AG04449 (cell line): ENCODE measurements at places on chromosomes 13 and 19.

GRCh38 chr19:9981406-9982260 is 28.7 kb downstream of the COL5A3 start:
- DNase-seq, result no peak

DNA sequence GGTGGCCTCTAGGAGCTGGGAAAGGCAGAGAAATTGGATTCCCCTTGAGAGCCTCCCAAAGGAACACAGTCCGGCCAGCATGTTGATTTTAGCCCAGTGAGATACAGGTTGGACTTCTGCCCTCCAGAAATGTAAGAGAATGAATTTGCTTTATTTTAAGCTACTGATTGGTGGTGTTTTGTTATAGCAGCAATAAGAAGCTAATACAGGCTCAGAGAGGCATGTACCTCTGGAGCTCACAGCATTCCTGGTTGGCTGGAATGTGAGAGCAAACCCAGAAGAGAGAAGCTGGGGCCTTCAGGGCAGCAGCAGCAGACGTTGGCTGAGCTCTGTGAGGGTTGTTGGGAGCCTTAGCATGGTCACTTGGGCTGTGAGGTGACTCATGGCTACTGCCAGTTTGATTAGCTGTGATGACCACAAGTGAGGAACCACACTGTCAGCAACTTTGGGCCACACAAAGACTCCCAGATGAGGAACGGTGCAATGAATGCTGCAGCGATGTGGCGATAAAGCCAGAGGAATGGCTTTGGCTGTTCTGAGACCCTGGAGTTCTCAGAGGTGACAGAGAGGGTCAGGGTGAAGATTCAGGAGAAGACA is 80.1 kb downstream of the CYSLTR2 start:
- DNase-seq, result no peak

- DNase-seq, result no peak
These were observed 999 bp upstream of the TNFAIP8L1 start for GRCh38 chr19:4638317-4638716.

GRCh38 chr13:36543671-36544070 is 111.4 kb downstream of the CCNA1 start:
- no peak for DNase-seq

DNA sequence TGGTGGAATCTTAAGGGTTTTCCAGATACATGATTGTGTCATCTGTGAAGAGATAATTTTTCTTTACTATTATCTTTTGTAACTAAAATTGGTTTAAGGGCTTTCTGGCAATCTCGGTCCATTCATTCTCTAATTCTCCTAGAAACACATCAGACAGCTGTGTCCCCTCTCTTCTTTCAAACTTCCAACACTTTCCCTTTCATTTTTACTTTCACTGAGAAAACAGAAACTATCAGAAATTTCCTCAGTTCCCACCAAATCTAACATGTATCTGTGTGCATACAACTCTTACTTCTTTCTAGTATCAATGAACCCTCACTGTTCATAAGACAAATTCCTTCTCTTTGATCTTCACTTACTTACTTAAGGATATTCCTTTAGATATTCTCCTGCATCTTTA is 40.2 kb downstream of the KCNRG start:
- no peak for DNase-seq

DNA sequence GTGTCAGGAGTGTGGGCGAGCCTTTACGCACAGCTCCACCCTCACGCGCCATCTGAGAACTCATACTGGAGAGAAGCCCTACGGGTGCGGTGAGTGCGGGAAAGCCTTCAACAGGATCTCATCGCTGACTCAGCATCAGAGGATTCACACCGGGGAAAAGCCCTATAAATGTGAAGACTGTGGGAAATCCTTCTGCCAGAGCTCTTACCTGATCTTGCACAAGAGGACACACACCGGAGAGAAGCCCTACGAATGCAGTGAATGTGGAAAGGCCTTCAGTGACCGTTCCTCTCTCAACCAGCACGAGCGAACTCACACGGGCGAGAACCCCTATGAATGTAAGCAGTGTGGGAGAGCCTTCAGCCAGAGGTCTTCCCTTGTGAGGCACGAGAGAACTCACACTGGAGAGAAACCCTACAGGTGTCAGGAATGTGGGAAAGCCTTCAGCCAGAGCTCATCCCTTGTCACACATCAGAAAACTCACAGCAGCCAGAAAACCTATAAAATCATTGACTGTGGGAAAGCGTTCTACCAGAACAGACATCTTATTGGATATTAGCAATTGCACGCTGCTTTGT is 6.9 kb upstream of the ZNF555 start:
- no peak for DNase-seq

DNA sequence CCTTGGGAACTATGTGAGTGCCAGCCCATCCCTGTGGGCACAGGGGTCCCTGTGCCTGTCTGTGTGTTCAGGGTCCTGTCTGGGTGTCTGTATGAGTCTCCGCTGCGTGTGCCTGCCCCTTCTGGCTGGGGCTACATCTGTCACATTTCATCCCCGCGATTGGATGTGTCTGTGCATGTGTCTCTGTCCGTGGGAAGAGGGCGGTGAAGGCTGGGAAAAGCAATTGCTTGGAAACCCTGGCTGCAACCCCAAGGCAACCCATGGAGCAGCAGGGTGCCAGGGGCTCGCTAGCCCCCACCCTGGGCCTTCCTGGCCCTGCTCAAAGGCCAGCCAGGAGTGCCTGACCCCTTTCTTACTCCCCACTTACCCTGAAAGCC is 1.4 kb downstream of the MAG start:
- no peak for DNase-seq

DNA sequence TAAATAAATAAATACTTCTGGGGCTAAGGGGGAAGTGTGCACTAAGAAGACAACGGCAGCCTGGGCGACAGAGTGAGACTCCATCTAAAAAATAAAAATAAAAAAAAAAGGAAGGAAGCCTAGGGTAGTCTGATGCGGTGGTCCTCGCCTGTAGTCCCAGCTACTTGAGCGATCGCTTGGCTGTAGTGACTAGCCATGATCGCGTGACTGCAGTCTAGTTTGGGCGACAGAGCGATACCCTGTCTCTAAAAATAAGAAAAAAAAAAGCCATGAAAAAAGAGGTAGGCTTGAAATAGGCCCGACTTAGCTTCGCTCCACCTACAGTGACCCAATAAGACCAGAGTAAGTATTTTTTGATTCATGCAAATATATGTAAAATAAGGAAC is 661 bp upstream of the BABAM1 start:
- no peak for DNase-seq

DNA sequence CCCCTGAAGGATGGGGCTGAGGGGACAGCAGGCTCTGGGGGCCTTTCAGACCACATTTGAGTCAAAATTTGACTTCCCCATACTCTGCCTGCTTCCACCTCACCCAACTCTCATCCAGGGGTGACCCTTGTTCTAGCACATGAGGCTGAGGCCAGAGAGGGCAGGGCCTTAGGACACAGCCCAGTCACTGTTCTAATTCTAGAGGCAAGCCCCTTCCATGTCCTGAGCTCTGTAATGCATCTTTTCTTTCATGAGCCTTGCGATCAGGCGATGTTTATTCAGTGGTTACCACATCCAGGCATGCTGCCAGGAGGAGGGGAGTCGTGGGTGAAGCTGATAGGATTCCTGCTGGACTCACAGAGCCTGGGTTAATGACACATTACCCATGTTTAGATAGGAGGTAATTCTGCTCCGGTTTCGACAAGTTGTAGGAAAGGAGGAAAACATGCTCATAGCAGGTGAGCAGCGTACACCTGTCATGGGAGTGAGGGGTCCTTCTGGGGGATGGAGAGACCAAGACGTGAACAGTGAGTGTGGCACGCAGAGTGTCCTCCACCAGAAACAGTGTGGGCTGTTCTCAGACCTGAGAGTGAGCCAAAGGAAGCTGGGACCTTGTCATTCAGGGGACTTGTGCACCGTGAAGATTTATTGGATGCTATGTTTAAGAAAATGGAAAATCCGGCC is 9.3 kb downstream of the RPS9 start:
- peak; percentile 87 for DNase-seq

DNA sequence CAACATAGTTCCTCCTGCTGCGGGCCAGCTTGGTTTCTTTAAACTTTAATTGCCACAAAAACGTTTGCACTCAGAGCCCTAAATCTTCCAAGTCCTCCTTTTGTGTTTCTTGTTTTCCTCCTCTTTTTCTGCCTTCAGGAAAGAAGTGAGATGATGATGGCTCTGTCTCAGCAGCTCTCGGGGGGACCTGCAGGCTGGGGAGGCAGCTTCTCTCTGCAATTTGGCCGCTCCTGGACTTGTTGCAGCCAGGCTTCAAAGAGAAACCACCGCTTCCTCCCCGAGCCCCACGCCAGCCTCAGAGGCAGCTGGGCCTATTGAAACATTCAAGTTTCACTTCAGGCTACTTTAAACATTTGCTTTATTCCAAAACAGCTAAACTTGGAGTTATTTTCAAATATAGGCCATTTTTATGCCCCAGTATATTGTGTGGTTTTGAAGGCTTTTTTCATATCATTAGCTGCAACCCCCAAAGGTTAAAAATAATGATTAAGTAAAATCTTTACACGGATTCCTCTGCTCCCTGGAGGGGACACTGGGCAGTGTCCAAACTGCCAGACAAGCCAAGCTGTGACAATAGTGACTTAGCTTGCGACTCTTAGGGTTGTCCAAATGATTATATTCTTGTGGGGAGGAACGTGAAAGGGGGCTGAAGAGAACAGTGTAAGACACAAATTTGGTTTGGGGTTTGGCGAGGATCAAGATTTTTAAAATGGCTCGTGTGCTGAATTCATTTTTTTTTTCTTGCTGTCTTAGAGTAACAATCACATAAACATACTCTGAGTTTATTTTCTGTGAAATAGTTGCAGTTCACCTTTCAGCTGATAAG is 330.8 kb downstream of the DLEU7 start:
- DNase-seq, result no peak

- DNase-seq, result no peak
These were observed 14.6 kb downstream of the CBARP start for GRCh38 chr19:1223018-1223855.

GRCh38 chr13:20181188-20181587 is 11.6 kb downstream of the GJB2 start:
- DNase-seq, result no peak

- DNase-seq, result no peak
These were observed 2.0 kb downstream of the ITPKC start for GRCh38 chr19:40718774-40719391.

- no peak for DNase-seq
These were observed 7.3 kb downstream of the POLR2E start for GRCh38 chr19:1087813-1088415.

- DNase-seq, result no peak
These were observed 965 bp downstream of the TTC9B start for GRCh38 chr19:40217027-40217810.

DNA sequence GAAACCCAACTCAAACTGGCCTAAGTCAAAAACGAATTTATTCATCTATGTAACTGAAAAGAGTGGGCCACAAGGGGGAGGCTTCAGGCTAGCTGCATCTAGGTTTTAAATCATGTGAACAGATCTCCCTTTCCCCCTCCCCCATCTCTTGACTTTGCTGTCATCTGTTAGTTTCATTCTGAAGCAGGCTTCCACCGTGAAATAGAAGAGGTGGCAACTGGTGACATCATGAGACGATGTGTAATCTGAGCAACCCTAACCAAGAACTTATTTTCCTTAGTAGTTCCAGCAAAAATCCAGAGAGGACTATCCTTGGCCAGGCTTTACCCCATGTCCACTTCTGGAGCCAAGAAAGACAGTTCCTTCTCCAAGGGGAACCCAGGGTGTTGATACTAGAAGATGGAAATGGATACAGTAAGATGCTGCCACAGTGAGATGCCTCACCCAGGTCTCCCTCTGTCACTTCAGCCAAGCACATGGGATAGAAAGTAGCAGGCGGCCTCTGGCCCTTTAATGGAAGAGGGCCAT is 9.4 kb downstream of the SAMD4B start:
- no peak for DNase-seq

DNA sequence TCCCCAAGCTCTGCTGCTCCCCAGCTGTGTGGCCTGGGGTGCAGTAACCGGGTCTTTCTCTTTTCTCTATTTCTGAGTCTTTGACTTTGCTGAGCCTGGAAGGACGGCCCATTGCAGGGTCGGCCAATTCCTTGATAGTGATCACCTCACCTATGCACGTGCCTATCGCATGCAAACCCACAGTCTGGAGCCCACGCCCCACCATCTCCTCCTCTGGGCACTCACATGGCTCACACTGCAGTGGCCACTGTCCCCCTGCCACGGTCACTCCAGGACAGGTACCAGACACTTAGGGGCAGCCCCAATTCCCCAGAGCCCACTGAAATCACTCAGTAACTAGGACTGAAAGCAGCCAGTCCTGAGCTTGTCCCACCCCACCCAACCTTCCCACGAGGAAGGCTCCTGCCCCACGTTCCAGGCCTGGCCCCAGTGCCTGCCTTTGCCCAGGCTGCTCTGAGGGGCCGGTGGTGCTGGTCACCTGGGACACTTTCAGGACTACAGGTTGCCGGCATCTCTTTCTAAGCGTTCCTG is 137.6 kb downstream of the TEX29 start:
- no peak for DNase-seq

- no peak for DNase-seq
These were observed 58.9 kb upstream of the TM9SF2 start for GRCh38 chr13:99442273-99442895.

GRCh38 chr13:103803349-103803748 is 737.1 kb upstream of the SLC10A2 start:
- no peak for DNase-seq

DNA sequence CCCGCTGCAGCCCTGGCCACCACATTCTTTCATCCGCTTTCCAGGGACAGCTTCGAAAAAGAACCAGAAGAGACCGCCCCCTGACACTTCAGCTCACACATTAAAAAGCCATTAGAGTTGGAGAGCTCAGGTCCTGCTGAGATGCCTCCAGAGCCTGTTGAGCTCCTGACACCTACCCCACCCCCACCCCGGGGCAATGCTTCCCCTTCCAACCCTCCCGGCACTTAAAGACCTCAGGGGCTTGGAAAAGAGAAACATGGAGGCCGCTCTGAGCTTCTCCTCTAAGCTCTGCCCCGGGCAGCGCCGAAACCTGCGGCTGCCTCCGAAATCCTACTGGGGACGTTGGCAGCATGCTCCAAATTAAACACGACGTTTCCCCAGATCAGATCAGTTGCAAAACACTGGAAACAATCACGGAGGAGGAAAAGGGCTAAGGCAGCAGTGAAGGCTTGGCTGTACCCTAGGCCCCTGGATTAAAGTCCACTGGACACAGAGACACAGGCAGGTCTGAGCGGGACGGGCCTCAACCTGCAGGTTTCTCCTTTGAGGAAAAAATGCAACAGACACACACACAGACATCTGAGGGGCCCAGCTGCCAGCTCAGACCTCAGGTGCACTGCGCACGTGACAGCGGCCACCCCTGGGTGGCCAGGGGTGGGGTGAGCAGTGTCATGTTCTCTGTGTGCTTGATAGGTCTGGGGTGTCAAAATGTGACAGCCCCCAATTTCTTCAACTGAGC is 9.6 kb downstream of the SH3GL1 start:
- DNase-seq, result no peak

DNA sequence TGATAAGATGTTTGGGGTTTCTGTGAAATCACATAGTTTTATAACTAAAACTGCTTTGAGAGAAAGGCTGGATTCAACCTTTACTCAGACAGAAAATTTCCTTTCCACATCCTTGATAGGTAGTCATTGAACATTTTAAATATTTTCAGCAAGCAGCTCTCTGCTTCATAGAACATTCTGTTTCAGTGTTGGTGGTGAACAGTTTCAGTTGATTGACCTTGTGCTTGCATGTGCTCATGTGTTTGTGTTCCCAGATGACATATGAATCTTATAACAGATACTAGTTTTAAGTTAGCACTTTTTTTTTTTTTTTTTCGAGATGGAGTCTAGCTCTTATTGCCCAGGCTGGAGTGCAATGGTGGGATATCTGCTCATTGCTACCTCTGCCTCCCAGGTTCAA is 290.1 kb downstream of the HS6ST3 start:
- DNase-seq, result no peak
